ENCODE measurements at places on chromosomes 7 and 10.

GRCh38 chr10:68075550-68076004, 494 bp upstream of the HERC4 start:
- DNase-seq, result no peak

DNA sequence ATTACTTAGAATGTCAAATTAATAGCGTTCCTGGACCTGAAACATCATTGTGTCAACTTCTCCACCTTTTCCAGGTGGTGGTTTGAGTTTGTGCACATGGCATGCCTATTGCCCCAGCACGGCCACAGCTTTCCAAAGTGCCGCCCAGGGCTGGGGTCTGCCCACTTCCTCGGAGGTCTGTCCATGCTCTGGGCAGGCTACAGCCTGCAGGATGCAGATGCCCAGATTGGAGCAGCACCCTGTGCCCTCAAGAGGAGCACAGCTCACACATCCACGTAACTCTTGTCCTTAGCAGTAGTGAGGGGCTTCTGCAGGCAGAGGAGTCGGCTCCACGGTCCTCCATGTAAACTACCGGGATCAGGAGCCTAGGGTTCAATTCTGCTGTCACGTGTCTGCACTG, 238.6 kb downstream of the EBF3 start:
- DNase-seq, result no peak

- DNase-seq, result no peak
These were observed 34.3 kb downstream of the TPST1 start for GRCh38 chr7:66239467-66239856.

DNA sequence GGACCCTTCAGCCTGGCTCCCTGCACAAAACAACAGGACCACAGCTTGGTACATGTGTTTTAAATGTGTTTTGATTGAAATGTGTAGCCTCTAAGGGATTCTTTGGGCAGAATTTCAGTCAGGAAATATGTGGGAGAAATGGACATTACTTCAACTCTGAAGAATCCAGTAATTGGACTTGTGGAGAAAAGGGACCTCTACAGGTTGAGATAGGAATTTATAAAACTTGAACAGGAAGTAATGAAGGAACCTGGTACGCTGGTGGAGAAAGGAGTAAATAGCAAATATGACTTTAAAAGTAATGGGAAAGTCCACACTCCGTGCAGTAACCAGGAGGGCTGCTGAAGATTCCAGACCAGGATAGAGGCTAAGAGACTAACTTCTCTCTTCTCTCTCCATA, 220.5 kb downstream of the LHFPL3 start:
- DNase-seq, result no peak

DNA sequence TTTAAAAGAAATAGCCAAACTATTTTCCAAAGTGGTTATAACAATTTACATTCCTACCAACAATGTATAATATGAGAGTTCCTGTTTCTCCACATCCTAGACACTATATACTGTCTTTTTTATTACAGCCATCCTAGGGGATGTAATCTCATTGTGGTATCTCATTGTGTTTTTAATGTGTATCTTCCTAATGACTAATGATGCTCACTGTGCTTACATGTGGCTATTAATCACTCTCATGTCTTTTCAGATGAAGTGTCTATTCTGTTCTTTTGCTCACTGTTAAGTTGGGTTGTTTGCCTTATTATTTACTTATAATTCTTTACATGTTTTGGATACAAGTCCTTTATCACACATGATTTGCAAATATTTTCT, 71.8 kb downstream of the ZNF438 start:
- no peak for DNase-seq

GRCh38 chr7:107180378-107180777, 11.6 kb downstream of the HBP1 start:
- DNase-seq, result peak; percentile 14

- no peak for DNase-seq
These were observed 75.2 kb downstream of the MYL10 start for GRCh38 chr7:101553771-101554445.

DNA sequence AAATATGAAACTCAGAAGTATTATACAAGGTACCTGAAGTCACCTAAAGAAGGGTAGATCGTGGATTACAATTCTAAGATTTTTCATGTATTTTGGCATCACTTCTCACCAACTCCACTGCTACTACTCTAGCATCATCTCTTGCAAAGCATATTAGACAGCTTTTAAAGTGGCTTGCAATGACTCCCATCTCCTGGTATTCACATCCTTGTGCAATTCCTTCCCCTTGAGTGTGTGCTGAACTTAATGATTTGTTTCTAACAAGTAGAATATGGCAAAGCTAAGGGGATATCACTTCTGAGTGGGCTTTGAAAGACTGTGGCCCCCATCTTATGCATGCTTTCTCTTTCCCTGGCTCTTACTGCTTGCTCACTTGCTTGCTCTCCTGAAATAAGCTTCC, 280.2 kb downstream of the SNX13 start:
- no peak for DNase-seq

GRCh38 chr10:84256510-84257342, 11.9 kb downstream of the RGR start:
- no peak for DNase-seq

DNA sequence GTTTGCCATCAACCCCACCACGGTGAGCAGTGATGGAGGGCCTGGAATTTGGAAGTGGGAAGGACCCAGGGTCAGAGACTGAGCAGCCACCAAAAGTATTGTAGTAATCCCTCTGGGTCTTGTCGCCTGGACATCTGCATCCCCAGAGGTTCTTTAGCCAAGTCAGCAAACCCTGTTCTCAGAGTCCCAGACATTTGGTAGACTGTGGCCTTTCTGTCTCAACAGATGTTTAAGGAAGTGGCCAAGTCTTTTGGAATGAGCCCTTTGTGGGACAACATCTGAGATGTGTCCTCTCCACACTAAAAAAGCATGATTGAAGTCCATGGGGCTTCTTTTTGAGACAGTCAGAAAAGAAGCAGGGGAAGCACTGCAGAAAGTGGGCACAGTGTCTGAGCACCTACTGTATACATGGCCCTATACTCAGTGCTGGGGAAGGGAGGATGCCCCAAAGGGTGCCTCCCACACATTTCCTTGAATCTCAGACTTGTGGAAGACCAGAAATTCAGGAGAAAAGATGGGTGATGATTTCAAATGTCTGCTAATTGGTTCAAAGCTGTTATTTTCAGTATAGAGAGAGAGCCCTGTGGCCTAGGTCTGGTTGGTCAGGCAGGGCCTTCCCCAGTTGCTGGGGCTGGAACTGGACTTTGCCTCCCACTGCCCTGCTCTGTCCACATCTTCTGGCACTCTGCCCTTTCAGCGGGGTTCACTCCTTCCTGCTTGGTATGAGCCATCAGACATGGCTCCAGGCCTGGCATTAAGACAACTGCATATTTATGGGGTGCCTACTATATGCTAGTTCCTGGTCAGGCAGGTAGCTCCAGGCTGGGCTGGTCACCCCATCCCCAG, 26.5 kb upstream of the VSIR start:
- DNase-seq, result no peak

- no peak for DNase-seq
These were observed 629.8 kb upstream of the IGFBP3 start for GRCh38 chr7:46550864-46551263.

GRCh38 chr7:80608336-80608735, 30.1 kb upstream of the CD36 start:
- no peak for DNase-seq

DNA sequence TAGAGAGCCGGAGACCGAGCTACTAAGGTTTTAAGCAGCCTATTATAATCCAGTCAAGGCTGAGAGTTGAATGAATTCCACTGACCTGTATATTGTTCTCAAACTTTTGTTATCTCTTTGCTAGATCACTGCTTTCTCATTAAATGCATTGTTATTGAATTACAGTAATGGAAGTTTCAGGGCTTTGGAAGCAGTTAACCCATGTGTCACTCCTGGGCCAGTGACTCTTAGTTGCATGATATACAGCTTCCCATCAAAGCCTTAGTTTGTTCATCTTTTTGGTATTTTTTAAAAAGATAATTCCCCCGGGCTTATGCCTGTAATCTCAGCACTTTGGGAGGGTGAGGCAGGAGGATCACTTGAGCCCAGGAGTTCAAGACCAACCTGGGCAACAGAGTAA, 55.4 kb upstream of the KIAA1217 start:
- no peak for DNase-seq

DNA sequence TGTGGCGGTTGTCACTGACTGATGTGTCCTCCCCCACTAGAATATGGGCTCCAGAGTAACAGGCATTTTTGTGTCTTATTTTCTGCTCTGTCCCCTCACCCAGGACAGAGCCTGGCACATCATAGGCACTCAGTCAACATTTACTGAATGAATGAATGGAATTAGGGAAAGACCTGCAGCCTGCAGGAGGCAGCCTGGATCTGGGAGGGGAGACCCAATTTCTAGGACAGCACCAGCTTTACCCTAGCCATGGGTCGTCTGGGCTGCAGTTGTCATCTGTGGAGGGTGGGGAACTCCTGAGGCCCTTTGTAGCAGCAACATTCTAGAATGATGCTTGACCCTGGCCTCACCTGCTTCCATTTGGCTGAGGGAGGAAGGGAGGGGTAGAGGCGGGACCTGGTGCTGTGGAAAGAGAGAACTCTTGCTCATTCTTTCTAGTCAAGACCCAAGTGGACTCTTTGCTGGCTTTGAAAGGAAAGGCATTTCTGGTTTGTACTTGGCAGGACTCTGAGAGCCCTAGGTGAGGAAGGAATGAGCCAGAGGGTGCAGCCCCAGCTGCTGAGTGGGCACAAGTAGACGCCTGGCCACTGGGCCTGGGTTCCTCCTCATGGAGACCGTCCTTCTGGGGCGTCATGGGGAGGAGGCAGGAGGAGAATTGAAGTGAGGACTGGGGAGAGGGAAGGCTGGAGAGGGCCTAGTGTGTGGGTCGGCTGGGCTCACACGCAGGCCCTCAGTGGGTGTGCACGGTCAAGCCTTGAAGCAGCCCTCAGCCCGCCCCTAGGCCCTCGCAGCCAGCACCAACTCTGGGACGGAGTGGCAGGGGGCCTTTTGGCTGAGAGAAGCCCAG, 8.9 kb downstream of the FGF8 start:
- DNase-seq, result no peak

GRCh38 chr7:23383225-23383624, 84.1 kb downstream of the MALSU1 start:
- no peak for DNase-seq

GRCh38 chr10:1814556-1814955, 77.2 kb upstream of the ADARB2 start:
- DNase-seq, result no peak

- DNase-seq, result no peak
These were observed 63.7 kb downstream of the PRKG1 start for GRCh38 chr10:51137756-51138529.

DNA sequence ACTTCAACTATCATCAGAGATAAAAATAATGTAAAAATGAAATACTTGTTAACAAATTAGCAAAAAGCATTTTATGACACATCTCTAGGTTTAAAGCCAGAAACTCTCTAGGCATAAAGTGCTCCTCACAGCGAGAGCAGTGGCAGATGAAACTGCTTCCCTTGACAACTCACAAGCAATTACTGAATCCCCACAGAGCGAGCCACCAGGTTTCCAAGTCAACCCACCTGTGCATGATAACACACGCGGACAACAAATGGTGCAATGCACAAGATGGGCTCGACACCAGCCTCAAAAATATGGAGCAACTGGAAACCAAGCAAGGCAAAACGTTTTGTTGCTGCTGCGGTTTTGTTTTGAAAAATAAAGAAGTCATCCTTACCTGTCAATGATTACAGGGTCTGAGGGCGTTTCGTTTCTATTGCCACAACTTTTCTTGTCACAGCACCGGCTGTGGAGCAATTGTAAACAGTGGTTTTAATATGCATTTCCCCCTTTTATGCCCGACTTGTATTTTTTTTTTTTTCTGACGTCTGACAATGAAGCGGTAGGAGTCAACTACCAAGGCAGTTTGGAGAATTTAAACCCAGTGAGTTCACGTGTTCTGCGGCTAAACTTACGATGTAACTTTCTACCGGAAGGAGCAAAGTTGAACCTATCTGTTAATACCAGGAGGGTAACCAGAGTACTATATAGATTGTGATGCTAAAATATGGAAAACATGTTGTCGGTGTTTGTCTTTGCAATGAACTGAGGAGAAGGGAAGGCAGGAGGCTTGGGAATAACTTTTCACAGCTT, 7.0 kb downstream of the EBF3 start:
- no peak for DNase-seq

DNA sequence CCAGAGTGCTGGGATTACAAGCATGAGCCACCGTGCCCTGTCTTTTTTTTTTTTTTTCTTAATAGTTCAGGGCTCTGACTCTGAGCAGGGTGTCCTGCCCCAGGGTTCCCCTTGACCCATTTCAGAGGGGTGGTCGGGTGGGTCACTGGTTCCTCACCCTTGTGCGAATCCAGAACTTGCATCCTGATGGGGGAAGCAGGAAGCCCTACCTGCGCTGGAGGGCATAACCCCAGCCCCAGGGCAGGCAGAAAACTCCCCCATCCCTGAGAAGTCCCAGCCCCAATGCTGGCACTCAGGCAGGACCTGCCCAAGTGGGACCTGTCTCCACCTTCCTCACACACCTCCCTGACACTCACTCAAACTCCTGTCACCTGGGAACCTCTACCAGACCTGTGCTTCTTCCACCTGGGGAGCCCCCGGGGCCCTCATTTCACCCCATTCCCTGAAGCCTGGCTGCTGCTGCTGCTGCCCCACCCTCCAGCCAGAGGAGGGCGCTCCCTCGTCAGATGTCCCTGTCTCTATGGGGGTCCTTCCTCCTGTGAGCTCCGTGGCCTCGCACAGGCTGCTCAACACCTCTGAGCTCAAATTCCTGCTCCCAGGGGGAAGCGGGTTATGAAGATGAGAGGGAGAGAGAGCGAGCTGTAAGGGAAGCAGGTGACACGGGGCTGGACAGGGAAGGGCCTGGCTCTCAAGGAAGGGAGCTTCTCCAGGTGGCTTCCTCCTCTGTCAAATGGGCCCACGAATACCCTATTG, 15.1 kb upstream of the ZNF273 start:
- no peak for DNase-seq

DNA sequence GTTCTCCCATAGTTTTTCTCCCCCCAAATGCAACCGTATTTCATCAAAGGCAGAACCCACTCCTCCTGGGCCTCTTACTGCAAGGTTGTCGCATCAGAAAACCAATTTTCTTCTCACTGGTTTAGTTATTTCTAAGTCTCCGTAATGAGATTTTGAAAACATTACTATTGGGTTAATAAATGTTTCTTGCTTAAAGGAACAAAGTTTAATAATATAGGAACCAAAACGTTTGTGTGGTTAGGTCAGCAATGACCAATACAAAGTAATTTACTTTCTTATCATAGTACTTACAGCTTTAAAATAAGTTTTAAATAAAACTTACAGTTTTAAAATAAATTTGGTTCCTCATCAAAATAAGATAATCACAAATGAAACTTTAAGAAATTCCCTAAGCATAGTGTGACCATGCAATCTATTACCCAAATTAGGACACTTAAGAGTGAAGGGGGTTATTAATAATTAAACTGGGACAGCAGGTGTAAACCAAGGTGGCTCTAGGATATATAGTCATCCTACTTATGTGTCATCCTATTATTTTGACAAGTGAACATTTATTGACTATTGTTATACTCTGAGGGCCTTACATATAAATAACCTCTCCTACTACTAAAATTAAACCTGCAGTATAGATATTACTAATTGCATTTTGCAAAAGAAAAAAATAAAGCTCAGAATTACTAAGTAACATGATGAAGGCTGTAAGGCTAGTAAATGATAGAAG, 415.4 kb upstream of the LRRN3 start:
- no peak for DNase-seq
